ENCODE measurements at places on chromosomes 6 and 20. TPM values are rescaled to one million over a fixed set of nuclear protein-coding genes. Genes with fewer than 3 reads are reported as not detected.

GRCh38 chr6:161370880-161371279 lies 97.0 kb upstream of the AGPAT4 start:
- peak; percentile 67 for DNase-seq

GRCh38 chr20:34834459-34834893 lies 9.0 kb upstream of the NCOA6 start:
- DNase-seq, result no peak

GRCh38 chr6:37559501-37559900 lies 59.8 kb upstream of the CCDC167 start:
- DNase-seq, result no peak

DNA sequence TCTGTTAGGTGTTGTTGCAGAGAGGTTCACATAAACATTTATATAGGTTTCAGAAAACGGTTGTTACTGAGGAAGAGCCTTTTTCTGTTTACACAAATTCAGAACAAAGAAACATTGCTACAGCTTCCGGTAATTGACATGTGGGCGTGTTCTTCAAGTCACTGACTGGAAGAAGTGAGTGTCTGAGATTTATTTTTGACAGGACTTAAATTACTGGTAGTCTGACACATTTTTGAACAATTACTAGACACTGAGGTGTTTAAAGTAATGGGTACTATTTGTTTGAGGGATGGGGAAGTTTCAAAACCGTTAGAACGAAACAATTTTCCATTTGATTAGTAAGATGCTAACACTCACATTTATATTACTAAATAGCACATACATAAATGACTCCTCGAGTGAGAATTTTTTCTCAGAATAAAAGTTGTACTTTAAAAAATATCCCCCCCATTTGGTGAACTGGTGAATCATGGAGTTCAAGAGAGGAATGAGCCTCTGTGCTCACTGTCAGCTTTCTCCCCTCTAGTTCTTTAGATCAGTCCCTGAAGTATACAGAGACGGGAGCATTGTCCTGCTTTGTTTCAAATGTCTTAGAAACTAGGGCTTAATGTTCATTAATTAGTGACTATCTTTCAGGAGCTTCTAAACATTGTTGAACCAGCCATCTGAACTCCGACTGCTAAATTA lies 98.7 kb downstream of the TSHZ2 start:
- no peak for DNase-seq

DNA sequence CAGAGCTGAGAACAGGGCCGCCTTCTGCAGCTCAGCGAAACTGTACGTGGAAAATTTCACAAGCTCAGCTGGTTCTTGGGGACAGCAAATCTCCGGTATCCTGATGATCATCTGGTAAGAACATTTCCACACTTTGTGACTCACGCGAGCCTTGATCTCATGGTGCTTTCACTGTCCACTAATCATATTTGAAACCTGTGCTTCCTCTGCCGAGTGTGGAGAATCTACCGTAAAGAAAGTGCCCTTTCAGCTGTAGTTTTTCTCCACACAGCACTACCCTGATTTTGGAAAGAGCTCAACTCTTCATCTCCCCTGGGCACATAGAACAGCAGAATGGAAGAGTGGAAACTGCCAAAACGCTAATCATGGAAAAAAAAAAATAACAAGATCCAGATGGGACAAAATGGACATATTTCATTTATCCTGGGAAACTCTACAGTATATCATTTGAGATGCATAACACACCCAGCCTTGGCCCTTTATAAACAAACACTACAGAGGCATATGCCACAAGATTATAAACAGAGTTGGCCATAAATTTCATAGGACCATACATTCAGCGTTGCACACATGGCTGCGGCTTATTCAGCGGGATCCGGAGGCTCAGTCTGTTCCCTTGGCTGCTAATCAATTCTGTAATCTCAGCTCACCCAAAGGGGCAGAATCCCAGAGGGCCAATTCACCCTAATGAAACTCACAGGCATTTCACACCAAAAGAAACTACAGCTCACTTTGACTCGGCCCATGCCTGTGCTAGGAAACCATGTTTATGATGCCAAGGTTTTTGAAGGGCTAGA lies 434.5 kb downstream of the HDGFL1 start:
- DNase-seq, result peak; percentile 28

DNA sequence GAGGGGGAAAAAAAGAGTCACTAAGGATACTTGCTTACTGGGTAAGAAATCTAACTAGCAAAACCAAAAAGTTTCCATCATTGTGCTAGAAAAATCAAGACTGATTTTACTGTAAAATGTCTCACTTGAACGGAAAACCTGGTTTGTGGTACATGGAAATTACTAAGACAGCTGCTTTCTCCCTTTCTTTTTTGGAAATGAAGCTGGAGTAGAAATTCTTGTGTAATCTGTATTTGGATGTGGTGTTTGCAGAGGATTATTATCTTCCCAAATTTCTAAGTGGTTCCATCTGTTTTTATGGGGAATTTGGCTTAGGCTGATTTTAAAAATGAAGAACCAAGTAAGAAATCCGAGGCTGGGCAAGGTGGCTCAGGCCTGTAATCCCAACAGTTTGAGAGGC lies 20.4 kb downstream of the EPB41L2 start:
- peak; percentile 64 for DNase-seq

- no peak for DNase-seq
Measured at GRCh38 chr6:80316686-80317231, 210.3 kb downstream of the BCKDHB start.

DNA sequence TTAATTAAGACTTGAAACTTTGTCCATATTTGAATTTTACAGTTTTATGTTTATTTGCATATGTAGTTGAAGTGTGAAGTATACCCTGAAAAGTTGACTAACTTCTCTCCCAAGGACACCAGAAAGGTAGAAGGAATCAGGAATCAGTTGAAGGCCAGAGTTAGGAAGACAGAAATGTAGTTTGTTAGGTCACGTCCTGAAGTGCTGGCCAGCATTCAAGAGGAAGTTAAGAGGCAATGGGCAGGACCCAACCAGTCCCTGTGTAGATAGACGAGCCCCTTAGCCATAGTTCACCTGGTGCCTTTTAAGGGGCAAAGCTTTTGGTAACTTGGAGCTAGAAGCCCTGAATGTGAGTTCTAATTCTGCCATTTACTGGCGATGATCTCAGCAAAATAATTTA lies 250.4 kb upstream of the KCNQ5 start:
- DNase-seq, result no peak

DNA sequence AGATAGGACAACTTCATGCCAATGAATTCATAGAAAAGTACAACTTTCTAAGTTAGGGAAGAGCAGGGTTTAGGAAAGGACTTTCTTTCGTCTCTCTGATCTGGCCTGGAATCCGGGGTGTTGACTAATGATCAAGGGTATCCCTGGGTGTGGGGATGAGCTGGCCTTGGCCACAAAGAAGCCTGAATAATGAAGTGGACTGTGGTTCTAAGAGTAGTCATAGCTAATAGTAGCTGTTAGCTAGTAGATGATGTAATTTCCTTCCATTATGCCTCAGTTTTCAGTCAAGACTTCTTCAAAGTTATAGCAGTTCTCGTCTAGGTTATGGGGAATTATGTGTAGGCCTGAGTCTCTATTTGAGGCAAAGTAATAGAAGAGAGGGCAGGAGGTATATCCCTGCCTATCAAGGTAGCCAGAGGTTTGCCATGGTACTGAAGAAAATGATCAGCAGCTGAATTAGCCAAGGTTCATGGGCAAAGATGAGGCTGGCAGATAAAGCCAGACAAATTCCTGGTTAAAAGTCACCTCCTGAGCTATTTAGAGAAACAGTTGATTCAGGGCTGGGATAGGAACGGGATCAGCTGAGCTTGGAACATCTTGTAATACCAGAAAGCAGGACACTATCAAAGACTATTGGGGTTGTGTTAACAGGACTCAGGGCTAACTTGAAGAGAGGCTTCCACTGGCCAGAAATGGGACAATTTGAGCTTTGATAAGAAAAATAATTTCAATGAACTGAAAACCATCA lies 18.7 kb upstream of the TRPC4AP start:
- DNase-seq, result no peak

DNA sequence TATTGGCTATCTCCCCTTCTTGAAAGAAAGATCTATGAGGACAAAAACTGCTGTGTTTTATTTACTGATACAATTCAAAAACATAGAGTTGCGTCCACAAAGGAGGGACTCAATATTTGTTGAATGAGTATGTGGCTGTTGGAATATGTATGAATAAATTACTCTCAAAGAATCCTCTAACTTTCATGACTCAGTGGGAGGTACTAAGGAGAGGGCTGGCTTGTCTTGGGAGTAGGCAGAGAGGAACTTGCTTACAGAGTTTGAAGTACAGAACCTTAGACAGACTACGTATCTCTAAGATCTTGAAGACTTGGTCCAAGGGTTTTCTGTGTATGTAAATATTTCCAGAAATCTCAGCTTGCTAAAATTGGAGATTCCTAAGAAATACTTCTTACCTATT lies 504.0 kb upstream of the PTCHD4 start:
- no peak for DNase-seq

DNA sequence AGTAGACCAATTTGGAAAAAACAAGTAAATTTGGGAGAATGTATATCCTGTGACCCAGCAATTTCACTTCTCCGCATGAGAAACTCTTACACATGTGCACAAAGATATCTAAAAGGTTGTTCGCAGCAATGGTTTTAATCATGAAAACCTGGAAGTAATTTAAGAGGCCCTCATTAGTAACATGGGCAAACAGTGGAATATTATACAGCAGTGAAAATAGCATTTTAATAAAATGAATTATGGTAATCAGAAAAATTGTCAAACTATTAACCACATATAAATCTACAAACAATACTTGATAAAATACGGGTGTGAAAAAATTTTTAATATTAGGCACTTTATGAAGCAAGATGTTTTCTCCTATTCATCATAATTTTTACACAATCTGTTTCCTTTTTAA lies 74.2 kb downstream of the KCNQ5 start:
- no peak for DNase-seq

DNA sequence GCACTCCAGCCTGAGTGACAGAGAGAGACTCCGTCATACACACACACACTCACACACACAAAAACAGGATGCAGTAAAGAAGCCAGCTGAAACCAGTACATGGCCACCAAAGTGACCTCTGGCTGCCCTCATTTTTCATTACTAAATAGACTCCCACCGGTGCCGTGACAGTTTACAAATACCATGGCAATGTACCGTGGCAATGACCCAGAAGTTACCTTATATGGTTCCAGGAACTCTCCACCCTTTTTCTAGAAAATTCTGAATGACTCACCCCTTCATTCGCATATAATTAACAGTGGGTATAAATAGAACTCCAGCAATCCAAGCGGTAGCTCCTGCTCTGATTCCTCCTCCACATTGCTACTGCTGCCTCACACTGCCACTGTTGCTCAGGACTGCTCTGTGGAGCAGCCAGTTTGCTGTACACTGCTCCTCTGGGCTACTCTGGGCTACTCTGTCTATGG lies 57.7 kb downstream of the SNX5 start:
- peak; percentile 74 for DNase-seq

GRCh38 chr6:710601-711571 lies 17.9 kb upstream of the EXOC2 start:
- peak; percentile 83 for DNase-seq

DNA sequence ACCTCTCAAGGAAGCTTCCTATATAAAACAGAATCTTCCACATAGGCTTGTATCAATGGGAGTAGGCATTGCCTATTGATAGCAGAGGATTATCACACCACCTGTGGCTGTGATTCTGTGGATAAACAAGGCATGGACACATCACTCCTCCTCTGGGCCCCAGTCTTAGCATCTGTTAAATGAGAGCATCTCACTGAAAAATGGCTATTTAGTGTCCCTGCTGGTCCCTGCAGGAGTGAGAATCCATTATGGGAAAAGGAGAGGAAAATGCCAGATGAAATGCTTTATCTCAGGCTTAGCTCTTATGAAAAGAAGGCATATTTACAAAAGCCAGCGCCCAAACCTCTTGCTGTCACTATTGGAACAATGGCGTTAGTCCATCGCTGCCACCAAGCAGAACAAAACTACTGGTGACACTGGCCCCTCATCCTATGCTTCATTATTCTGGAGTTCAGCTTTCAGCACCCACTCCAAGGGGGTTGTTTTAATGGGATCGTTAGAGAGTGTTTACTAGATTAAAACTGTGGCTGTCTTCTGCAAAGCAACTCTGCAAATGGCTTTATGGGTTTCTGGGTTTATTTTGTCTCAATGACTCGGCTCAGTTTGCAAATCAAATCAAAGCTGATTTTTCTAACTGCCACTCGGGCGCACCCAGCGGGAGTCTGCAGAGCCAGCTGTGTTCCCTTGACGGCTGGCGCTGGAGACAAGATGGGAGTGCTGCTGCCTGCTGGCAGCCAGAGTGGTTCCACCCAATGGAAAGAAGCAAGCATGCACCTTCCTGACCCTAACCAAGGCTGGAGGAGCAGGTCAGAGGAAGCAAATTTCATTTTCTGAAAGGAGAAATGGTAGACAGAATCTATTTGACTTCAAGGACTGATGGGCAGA lies 658.8 kb upstream of the CHD6 start:
- DNase-seq, result no peak

DNA sequence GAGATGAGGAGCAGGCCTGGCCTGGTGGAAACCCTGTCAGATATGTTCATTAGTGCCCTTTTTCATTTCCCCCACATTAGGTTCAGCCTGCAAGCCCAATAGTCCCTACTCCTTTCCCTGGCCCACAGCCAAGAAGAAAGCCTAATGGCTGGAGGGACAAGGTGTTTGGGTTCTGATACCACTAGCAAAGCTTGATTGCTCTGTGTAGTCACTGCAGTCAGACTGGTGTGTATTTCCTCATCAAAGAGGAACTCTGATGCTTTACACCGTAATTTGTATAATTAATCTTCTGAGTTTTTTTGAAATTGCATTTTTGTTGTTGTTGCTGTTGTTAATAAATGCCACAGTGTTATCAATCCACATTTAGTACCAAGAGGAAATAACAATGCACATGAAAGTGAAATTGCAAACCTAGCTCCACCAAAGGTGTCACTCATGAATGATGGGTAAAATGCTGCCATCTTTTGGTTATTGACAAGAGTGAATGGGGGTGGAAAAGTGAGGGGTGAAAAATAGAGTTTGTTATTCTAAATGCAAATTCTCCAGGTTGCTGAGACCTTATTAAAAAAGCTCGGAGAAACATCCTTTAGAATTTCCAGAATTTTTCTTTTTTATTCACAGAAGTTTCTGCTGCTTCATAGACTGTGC lies 320.2 kb upstream of the POU3F2 start:
- DNase-seq, result no peak

DNA sequence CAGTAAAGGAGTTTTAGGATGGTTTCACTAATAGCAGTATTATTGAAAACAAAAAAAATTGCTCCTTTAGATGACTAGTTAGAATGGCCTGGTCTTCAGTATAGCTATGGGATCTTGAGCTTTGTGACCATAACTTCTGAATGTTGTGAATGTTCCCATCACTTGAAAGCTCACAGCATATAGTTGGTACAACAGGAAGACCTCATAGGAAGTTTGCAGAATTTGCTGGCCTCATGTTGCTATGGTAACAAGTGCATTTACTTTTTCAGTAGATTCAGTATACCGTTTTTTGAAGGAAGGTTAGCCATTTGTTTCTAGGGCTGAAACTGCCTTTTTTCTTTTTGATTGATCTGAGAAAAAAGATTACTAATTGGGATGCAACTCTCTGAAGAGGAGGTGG lies 8.3 kb downstream of the PHF3 start:
- no peak for DNase-seq

The EBF4 gene
- polyA plus RNA-seq, result 4.8 TPM

The C2 gene
- polyA plus RNA-seq, result 3.0 TPM

The ERGIC3 gene
- 83.7 TPM for polyA plus RNA-seq

The TAP2 gene
- polyA plus RNA-seq, result 11.2 TPM

The THEMIS gene
- not detected for polyA plus RNA-seq

The GMPR gene
- 123 TPM for polyA plus RNA-seq

The PLCB4 gene
- polyA plus RNA-seq, result 9.4 TPM

The ZNF451 gene
- 11.0 TPM for polyA plus RNA-seq
